WTC11 (cell line): ENCODE measurements at places on chromosomes 11 and 22.

DNA sequence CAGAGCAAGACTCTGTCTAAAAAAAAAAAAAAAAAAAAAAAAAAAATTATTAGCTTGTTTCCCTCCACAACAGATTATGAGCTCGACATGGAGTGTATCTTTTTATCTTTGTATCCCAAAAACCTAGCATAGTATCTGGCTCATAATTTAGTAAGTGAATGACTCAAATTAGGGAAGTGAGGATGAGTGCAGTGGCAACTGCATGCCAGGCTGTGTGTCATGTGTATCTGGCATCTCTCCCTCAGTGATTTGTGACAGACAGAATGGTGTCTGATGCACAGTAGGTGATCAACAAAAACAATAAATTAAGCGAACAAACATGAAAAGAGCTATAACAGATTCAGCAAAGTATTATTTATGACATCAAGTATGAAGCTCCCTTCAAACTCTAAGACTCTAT, 7.2 kb downstream of the STK33 start:
- no peak for DNase-seq

DNA sequence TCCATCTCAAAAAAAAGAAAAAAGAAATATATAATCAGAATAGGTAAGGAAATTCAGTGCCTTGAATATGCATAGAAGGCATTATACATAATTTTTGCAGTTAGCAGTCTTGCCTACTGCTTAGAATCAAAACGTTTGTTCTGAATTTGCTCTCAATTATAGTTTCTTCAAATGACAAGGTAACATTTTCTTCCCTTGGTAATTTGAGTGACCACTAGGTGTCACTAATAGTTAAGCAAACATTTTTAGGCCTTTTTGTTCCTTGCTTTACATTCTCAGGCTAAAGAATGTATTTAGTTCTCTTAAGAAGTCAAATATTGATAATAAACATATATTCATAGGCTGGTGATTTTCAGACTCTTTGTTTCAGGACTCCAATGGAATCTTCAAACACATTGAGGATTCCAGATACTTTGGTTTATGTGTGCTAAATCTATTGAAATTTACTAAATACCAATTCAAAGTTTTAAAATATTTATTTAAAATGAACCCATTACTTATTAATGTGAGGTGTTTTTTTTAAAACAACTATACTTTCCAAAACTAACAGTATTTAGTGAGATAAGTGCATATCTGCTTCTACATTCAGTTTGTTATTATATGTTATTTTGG, 55.0 kb upstream of the DEPDC7 start:
- DNase-seq = no peak

GRCh38 chr22:44661070-44661469, 40.9 kb upstream of the PRR5 start:
- DNase-seq = peak; percentile 70

- DNase-seq = no peak
These were observed 96.5 kb downstream of the CWC15 start for GRCh38 chr11:94876645-94877442.

GRCh38 chr11:32052215-32052614, 38.7 kb upstream of the RCN1 start:
- DNase-seq = peak; percentile 56

DNA sequence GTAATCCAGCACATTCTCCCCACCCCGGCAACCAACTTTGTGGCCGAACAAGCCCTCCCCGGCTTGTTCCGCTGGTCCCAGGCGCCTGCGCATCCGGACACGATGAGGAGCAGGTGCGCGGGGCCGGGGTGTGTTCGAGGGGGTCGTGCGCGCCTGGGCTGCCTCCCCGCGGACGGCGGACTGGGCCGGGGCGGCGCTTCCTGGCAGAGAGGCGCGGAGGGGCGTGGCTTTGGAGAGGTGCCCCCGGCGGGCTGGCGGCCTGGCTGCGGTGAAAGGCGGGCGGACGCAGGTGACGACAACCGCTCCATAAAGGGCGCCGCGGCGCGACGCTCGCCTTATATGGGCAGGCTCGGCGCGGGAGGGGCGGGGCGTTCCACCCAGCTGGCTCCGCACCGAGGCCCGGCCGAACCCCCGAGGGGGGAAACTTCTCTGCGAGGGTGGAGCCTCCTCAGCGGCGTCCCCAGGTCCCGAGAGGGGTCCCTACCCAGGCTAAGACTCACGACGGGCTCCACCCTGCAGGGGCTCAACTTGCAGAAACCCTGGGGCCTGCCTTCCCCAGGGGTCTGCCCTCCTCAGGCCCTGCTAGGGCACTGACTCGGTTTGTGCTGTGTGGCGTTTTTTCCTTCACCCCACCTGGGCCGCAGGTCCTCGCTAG, 26.4 kb downstream of the TXN2 start:
- DNase-seq = peak; percentile 98

- no peak for DNase-seq
These were observed 110.3 kb downstream of the KCNQ1OT1 start for GRCh38 chr11:2589538-2589934.

GRCh38 chr11:117830072-117830471, 5.5 kb upstream of the FXYD2 start:
- no peak for DNase-seq

GRCh38 chr22:17777005-17777716, 2.9 kb upstream of the BID start:
- no peak for DNase-seq

- DNase-seq = no peak
These were observed 372.1 kb downstream of the FAT3 start for GRCh38 chr11:92596596-92597317.

GRCh38 chr11:97938789-97939188, 1082.0 kb upstream of the CNTN5 start:
- DNase-seq = no peak

DNA sequence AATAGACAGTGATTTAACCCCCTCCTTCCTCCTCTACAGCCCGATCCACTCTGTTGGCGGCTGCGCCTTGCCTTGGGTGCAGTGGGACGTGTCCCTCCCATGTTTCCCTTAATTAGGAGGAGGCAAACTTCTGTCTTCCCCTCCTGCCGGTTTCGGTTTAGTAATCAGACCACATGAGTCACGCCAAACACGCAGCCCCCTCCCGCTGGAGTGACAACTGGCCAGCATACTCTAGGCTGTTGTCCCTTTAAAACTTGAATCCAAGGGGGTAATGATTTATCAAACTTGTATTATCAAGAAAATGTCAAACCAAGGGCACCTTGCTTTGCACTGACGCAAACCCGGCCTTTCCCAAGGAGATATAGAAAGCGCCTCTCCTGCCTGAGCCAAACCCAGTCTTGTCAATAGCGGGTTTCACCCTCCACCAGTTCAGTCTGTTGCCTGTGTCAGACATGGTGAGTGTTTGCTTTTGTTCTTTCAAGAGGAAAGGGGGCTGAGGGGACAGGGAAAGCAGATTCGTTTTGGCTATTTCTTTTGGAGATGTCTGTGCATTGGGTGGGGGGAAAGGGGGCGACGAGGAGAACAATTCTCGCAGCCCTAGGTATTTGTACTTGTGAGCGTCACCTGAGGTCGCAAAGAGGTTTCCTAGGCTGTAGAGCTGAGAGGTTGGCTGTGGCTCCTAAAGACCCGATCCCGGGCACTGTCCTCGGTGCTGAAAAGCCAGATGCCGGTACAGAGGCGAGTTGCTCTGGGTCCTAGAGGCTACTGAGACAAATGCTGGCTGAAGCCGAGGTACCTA, at the start of gene SLC6A5:
TSS of gene SLC6A5 (plus strand) at position 388 of the 799 bp plus-strand sequence. CDS start at position 453, 65 bp downstream.
- peak; percentile 93 for DNase-seq

GRCh38 chr11:13152736-13153541, 124.7 kb upstream of the BMAL1 start:
- DNase-seq = no peak

DNA sequence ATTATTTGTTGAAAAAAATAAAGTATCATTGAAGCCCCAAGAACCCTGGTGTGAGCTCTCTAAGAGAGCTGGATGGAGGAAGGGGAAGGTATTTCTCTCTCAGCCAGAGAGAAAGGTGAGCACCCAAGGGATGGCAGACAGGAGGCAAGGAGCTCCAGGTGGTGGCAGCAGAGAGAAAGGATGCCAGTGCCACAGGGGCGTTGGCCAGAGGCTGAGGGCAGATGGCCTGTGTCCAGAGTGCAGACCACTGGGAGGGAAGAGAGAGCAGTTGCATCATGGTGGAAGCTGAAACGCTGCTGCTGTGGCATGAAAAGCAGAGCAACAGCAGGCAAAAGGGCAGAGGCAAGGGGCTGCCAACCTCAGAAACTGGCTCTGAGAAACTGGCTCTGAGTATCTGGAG, 8.5 kb downstream of the SPON1 start:
- peak; percentile 49 for DNase-seq

DNA sequence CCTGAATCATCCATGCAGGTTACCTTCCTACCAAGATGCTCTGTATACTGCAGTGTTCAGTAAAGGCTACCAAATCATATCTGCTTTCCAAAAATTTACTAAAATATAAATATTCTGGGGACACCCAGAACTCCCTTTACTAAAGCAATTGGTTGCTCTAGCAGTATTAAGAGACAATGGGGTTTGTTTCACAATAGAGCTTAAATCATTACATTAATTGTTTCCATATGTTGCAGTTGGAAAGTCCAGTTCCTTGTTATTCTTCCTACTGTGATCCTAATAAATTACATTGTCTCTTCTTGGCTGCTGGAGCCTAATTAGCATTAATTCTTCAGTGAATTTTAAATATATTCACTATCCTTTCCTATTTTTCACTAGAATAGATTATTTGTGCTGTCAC, 316.0 kb upstream of the MTNR1B start:
- no peak for DNase-seq

DNA sequence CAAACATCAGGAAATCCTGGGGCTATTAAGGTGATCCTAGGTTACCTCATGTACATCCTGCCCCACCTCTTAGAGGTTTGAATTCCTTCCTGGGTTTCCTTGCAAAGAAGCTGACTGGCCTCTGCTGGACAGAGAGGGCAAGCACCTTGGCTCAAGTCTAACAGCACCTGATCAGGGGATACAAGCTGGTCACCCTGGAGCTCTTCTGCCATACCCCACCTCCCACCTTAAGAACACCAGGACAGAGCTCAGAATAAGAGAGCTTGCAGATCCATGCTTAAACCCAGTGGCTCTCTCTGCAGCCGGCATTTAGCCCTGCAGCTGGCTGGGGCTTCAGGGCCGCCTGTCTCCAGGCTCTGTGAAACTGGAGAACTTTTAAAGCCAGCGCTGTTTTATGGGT, 386.6 kb upstream of the NARS2 start:
- DNase-seq = peak; percentile 61

GRCh38 chr11:109112261-109112660, 309.7 kb upstream of the C11orf87 start:
- DNase-seq = no peak

GRCh38 chr11:70779433-70780245, 381.3 kb downstream of the CTTN start:
- DNase-seq = no peak

GRCh38 chr22:29207243-29207550, 1.5 kb downstream of the EMID1 start:
- no peak for DNase-seq

DNA sequence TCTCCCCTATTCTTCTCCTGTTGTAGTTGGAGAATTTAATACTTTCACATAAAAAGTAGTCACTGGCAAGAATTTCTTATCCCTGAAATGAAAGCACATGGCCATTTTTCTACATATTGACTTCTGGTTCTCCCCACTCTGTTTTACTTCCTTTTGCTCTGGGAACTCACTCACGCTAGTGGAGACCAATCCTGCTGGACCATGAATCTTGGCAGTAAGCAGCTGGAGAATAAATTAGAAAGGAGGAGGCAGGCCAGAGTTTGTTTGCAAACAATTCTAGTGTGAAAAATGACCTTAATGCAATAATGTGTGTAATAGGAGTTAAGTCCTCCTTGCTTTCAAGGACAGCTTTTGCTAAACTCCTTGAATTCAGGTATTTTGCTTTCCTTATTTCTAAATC, 412.3 kb upstream of the CHORDC1 start:
- DNase-seq = no peak
